Karpas-422 (cell line): ENCODE measurements at places on chromosomes 13 and 19.

GRCh38 chr19:53882391-53883050 is 524 bp downstream of the PRKCG start:
- DNase-seq, result no peak

DNA sequence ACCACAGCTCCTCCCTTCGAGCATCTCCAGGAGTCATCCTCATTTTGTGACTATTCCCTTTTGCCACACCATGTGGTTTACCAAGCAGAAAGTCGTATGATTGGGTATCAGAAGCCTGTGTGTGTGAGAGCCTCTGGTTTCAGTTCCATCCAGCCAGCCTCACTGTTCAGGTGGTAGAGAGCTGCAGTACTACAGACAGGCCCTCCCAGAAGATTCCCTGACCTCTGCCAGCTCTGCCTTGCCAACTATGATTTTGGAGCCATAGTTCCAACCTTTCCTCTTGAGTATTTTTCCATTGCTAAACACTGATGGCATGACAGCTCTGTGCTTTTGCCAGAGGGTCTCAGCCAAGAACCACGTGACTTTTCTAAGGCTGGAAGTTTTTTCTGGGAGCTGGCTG is 82.5 kb downstream of the DHRS12 start:
- no peak for DNase-seq

DNA sequence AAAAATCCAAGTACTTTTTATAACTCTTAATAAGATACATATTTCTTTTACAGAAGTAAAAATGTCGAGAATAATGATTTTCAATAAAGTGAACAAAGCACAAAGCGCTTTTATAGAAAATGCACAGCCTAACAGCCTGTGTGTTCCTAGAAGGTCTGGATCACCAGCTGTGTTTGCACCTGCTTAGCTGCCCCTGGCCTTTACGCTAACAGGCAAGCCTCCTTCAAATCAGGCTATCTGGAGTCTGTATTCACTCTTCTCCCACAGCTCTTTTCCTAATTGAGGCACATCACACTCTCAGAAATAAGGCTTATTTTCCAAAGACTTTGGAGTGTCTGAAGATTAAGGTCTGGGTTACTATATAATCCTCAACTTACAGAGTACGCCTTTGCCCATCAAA is 183.1 kb downstream of the LHFPL6 start:
- DNase-seq, result no peak

DNA sequence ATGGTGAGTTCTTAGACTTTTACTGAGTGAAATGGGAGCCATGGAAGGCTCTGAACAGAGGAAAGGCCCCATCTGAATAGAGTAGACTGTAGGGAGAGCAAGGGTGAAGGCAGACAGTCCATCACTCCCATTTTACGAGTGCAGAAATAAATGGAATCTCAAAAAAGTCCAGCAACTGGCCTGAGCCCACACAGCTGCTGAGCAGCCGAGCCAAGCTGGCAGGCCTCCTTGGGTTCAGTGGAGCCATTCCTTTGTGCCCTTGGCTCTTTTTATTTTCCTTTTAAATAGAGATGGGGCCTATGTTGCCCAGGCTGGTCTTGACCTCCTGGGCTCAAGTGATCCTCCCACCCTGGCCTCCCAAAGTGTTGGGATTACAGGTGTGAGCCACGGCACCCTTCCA is 1.0 kb upstream of the MYH14 start:
- DNase-seq, result no peak

GRCh38 chr19:48085076-48085475 is 25.5 kb downstream of the PLA2G4C start:
- peak; percentile 24 for DNase-seq

GRCh38 chr13:27792393-27793218 is at the start of gene GSX1:
TSS of gene GSX1 (plus strand) at chr13:27792483. CDS start at chr13:27792691, 208 bp downstream.
- no peak for DNase-seq

- no peak for DNase-seq
Measured at GRCh38 chr13:95457294-95457693, 95.2 kb upstream of the CLDN10 start.

- no peak for DNase-seq
Measured at GRCh38 chr19:49366110-49366509, 2.4 kb downstream of the DKKL1 start.

DNA sequence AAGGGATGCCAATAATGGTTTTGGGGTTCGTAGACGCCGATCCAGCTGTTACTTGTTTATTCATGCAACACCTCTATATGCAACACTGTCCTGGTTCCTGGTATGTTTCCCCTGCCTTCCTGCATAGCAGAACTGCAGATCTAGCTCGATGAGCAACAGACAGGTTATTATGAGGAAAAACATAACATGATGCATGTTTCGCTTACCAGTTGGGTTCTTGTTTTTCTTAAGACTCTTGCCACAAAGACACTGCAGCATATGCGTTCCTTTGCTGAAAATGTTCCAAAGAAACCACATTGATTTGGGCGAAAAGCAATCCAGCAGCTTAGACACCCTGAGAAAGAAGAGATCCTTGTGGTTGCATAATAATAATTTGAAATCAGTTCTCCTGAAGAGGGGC is 583 bp downstream of the FGF14 start:
- no peak for DNase-seq

DNA sequence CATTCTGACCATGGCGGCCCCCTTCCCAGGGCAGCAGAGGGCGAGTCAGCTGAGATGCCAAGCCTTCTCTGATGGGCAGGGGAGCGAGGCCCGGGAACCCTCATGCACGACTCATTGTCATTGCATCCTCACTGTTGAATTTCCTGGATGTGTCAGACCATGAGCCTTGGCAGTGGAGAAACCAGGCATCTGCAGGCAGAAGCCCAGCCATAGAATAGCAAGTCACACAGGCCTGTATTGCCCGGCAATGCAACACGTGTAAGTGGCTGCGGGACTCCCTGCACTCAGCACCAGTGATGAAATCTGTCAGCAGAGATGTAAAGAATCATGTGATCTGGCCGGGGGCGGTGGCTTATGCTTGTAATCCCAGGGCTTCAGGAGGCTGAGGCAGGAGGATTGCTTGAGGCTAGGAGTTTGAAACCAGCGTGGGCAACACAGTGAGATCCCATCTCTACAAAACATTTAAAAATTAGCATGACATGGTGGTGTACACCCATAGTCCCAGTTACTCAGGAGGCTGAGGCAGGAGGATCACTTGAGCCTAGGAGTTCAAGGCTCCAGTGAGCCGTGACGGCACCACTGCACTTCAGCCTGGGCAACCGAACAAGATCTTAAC is 199.7 kb downstream of the KATNAL1 start:
- DNase-seq, result no peak

DNA sequence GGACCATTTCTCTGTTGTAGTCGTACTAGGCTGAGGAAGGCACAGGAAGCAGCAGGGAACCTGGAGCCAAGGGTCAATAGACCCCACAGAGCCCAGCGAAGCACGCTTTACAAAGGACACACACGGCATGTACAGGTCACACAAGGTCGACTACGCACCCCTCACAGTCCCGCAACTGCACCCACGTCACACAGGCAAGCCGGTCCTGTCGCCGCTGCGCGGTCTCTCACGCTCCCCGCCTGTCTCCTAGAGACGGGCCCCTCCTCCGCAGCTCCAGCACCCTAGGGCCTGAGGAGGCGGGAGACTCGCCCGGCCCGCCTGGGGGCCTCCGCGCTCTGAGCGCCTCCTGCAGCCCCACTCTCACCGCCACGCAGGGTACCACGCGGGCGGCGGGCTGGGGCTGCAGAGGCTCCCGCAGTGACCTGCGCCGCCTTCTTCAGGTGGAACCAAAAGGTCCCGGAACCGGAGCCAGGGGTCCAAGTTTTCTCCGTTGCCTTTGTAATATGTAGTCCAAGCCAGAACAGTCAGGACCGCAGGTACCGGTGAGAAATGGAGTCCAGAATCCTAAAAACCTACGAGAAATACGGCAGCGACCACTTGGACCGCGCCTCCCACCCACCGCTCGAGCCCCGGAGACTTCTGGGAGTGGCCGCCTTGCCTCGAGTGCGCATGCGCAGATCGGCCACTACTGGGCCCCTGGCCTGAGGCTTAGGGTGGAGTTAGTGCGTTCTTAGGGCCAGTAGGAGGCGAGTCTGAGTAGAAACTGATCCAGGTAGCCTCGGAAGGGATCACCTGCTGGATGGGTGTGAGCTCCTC is at the start of gene ZNF607:
Gene ZNF607 (minus strand): TSS at position 651 of the 816 bp plus-strand sequence. CDS start 8,143 bp downstream, outside the sequence.
- peak; percentile 97 for DNase-seq

DNA sequence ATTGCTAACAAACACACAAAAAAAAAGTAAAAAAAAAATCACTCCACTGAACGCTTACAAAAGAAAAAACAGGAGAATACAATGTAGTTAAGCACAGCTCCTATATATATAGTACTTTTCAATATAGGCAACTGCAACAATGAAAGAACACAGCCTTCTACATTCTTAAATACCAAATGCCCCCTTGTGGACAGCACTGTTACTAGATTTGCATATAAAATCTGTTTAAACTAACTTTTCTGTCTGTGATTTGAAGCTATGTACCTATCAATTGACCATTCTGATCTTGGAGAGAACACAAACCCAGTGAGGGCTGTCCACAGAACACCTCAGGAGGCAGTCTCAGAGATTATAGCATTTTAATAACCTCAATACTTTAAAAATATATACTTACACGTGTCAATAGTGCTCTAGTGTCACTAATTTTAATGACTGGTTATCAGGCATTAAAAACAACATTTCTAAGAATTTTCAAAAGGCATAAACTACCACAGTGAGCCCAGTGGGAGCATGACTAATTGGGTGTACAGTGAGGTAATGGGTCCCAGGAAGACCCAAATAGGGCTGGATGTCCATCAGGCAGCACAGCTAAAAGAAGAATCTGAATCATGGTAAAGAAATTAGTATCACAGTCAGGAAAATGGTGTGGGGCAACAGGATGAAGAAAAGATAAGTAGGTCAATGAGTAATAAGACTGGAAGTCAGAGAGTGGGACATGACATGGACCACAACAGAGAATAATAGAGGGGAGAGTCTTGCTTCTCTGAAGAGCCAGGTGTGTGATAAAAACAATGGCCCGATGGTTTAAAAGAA is 22.2 kb downstream of the CCDC169 start:
- peak; percentile 81 for DNase-seq

- no peak for DNase-seq
Measured at GRCh38 chr19:38250821-38251563, 5.2 kb downstream of the PPP1R14A start.

GRCh38 chr19:2543463-2544442 is 67.8 kb downstream of the GADD45B start:
- peak; percentile 91 for DNase-seq

DNA sequence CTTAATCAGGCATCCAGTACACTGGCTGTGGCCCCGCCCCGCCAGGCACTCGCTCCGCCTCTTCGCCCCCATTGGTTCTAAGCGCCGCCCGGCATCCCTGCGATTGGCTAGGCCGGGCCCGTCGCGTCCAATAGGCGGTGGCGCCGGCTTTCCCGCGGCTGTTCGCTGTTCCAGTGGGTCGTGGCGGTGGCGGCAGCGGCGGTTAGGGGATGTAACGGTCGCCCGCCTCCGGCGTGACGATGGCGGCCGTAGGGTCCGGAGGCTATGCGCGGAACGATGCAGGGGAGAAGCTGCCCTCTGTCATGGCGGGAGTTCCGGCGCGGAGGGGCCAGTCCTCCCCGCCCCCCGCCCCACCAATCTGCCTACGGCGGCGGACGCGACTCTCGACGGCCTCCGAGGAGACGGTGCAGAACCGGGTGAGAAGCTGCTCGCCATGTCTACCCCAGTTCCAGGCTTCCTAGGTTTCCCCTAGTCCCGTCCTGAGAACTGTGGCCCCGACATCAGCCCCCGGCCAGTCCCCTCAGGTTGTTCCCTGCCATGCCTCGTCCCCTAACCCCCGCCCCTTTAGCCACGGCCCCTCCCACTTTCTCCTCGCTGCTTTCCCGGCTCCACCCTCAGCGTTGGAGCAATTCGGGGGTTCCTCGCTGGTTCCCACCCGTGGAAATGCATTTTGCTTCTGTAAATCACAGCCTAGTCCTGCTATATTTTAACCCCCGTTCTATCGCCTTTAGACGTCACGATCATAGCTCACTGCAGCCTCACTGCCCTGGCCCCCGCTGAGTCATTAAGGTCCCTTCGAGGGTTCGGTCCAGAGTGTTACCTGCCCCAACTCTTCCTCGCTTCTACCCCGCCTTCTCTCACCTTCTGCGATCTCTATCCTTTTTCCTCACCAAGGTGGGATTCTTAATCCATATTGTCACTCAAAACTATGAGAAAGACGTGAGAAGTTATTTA is at the start of gene WDR62:
Gene WDR62 (plus strand): TSS at position 165 of the 954 bp plus-strand sequence. CDS start 75 bp downstream, at position 240.
- peak; percentile 97 for DNase-seq

GRCh38 chr13:65540175-65540574 is 1690.0 kb downstream of the PCDH9 start:
- no peak for DNase-seq

GRCh38 chr13:77338329-77338728 is 11.4 kb upstream of the MYCBP2 start:
- DNase-seq, result no peak

GRCh38 chr19:42122691-42123607 is 9.3 kb downstream of the POU2F2 start:
- peak; percentile 90 for DNase-seq

GRCh38 chr13:90156390-90156789 is 1191.1 kb upstream of the MIR17HG start:
- DNase-seq, result no peak

GRCh38 chr19:21564406-21564805 is 59.0 kb downstream of the ZNF429 start:
- DNase-seq, result no peak

GRCh38 chr13:106099765-106100164 is 435.7 kb downstream of the EFNB2 start:
- DNase-seq, result no peak

- DNase-seq, result peak; percentile 93
Measured at GRCh38 chr19:4186087-4186993, 3.9 kb downstream of the ANKRD24 start.

DNA sequence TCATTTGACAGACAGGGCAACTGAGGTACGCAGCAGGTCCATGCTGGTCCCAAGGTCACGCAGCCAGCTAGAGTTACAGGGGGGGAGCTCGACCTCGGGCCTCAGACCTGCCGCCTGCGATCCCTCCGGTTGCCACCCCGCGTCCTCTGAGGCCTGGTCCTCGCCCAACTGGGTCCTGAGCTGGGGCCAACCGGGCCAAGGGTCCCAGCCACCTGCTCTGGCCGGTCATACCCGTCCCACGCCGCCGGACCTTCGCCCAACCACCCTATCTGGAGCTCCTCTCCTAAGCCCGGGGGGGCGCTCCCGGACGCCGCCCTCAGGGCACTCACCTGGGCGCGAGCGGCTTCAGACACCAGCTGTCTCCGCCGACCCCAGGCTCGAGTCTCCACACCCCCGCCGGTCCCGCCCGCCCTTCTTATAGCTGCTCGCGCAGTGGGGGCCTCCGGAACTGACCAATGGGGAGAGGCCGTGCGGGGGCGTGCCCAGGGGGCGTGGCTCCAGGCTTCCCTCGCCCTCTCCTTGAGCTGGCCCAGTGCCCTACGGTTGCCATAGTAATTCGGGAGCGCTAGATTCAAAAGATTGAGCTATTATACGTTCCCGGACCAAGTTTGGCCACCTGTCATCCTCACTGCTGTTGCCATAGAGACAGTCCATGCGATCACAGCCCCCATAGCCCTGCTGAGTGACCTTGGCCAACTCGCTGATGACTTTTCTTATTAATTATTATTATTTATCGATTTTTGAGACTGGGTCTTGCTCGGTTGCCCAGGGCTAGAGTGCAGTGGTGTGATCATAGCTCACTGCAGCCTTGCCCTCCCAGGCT is at the start of gene PLIN5:
Gene PLIN5 (minus strand): TSS at position 389 of the 823 bp plus-strand sequence. CDS start 1,150 bp downstream, outside the sequence.
- peak; percentile 81 for DNase-seq
